ENCODE measurements at places on chromosomes 2 and 18. TPM values are rescaled to one million over a fixed set of nuclear protein-coding genes. Genes with fewer than 3 reads are reported as not detected.

AQP12B gene
- not detected for total RNA-seq

CCDC68 gene
- total RNA-seq = not detected

- no peak for DNase-seq
Observed at GRCh38 chr2:37586663-37587317, 84.7 kb downstream of the CDC42EP3 start.

- no peak for DNase-seq
Observed at GRCh38 chr18:25274926-25275325, 77.0 kb downstream of the ZNF521 start.
